ENCODE measurements at places on chromosomes 5 and 9.
A peak's percentile ranks its signal among the peaks of the same experiment; 100 is the strongest.

DNA sequence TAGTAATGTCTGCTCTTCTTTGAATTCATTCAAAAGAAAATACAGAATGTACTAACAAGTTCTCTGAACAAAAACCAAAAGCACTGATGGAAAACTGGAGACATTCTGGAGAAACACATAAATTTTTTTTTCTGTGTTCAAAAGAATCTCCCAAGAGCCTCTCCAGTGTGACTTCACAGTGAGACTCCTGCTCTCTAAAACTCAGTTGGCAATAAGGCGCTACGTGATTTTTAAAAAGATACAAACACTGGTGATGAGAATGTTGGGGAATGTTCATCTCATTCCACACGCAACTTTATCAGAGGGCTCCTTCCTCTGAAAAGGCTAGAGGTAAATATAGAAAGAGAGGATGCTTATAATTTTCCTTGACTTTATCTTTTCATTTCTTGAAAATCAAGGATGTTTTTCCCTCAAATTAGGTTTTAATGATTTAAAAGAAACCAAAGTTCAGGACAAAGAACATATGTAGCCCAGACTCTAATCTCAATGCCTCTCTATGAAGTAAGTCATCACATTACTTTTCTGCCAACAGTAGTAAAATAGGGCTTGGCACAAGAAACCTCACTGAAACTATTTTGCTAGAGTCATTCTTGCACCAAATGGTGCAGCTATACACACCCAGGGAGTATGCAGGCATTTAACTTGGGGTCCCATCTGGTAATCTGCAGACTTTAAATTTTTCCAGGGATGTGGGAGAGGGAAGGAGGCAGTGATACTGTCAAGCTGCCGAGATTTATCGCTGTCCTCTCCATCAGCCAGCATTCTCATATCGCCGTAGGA lies 12.9 kb upstream of the AOPEP start:
- no peak for DNase-seq

GRCh38 chr9:104868687-104869404 lies 59.1 kb downstream of the ABCA1 start:
- peak; percentile 84 for DNase-seq

DNA sequence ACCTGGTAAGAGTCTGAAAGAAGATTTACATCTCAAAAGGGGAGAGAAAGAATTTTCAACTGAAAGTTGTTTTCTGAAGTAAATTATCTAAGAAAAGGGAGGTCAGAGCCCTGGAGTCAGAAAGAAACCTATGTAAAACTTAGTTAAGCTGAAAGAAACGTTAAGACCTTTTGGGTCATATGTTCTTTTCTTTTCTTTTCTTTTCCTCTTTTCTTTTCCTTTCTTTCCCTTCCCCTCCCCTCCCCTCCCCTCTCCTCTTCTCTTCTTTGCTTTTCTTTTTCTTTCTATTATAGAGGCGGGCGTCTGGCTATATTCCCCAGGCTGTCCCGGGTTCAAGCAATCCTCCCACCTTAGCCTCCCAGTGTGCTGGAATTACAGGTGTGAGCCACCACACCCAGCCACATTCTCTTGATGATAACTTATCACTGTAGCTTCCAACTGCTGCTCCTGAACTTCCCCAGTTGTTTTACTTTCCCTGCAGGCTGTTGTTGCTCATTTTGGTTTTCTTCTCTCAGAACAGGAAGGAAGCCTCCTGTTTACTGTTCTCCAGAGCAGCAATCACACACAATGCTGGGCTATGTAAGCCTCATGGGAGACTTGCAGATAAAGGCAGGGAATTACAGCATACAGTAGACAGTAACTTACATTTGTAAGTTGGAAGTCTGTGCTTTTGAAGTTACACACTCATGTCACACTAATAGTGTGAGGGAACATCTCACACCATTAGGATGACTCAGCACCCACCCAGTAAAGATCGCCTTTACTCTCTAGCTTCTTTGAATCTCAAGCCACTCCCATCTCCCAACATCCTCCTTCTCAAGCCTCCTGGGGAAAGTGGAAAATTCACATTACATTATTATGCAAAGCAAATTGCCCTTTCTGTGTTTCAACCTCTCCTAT lies 2216.6 kb upstream of the WWC1 start:
- no peak for DNase-seq

DNA sequence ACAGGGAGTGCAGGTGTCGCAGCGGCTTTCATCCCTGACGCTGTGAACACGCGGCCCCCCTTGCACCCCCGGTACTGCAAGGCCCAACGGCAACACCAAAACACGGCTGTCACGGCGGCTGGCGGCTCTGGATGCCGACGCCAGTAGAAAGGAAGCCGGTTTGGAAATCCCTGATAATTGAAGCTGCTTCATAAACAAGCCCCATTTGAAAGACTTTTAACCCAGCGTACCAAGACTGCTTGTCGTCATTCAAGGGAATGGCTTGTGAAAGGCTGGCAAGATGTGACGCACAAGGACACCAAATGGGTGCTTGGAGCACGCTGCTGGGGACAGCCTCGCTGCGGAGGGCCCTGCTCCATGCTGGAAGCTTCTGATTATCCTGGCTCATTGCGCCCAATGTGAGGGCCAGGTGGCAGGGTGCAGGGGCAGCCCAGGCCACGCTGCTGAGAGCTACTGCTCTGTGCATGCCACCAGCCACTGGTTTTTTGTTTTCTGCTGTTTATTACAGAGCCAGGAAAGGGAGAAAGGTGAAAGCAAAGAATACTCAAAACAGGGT lies 63.1 kb downstream of the GTF3C4 start:
- DNase-seq: peak; percentile 13

DNA sequence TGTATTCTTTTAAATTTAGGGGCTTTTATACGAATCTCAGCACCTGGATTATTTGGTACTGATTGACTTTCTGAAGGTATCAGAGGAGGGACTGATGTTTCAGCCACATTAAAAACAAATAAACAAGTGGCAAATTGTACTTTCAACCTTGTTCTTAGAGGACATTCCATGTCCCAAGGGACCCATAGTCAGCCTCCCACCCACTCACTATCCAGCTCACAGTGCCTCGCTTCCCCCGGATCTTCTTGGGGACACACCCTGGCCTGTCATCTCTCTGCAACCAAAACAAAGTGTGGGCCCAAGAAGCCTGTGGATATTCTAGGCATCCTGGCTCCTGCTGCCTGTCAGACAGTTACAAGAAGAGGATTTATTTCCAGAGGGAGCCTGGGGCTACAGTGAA lies 8.8 kb upstream of the BOD1 start:
- no peak for DNase-seq

- peak; percentile 84 for DNase-seq
Measured at GRCh38 chr5:119397518-119398380, 41.9 kb downstream of the TNFAIP8 start.

DNA sequence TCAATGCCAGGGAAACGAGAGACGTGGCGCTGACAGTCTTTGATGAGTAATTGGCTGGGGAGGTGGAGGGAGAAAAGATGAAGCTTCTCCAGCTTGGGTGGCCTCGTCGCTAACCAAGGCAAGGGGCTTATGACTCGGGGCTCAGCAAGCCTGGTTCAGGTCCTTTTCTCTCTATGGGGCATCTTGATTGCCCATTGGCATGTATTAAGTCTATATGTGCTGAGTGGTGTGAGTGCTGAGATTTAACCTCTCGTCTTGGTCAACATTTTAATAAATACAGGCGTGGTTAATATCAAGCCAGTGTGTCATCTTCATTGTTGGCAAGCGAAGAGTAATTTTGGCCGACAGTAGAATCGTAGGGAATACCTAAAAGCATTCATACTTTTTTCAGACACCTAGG lies 85.9 kb downstream of the RAI14 start:
- DNase-seq: peak; percentile 49

DNA sequence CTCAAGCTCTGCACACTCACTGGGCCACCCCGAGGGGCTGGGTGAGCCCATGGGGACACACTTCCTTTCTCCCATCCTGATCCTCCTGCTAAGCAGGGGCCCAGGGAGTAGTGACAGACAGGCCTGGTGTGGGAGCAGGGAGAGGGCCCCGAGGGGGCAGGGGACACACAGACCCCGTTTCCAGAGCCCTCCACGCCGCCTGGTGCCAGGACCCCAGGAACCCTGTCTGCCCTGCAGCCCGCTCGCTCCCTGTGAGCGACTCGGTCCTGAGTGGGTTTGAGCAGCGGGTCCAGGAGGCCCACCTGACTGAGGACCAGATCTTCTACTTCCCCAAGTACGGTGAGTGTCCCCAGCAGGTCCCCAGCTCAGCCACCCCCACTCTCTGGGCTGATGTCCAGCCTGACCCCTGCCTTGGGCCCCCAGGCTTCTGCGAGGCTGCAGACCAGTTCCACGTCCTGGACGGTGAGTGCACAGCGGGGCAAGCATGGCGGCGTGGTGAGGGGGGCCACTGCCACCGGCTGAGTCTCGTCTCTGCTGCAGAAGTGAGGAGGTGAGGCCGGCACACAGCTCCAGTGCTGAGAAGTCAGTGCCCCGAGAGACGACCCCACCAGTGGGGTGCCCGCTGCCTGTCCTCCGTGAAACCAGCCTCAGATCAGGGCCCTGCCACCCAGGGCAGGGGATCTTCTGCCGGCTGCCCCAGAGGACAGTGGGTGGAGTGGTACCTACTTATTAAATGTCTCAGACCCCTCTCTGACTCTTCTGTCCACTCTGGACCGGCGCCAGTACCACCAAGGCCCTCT lies 1.4 kb downstream of the C8G start:
- DNase-seq: no peak

DNA sequence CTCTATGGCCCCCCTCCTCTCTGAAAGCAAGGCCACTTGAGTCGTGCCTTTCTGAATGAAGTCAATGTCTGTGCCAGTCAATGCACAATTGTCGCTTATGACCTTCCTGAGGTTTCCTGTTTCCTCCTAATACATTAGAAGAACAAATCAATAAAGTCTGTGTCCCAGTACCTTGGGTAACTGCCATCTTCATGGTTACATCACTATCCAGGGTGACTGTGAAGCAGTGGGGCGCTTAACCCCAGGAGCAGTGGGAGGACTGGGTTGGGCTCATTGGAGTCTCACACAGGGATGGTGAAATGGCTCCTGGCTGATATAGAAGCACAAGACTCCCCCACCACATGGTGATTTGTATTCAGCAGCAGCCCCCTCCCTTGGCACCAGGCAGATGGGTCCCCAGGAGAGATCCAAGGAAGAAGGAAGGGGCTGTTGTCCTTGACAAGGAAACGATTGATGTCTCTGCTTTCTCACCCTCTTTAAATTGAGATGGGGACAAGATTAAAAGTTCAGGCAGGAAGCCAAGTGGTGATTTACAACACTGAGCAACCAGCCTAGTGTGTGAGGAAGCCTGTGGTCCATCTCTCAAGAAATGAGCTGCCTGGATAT lies 261.9 kb upstream of the ZNF462 start:
- no peak for DNase-seq

DNA sequence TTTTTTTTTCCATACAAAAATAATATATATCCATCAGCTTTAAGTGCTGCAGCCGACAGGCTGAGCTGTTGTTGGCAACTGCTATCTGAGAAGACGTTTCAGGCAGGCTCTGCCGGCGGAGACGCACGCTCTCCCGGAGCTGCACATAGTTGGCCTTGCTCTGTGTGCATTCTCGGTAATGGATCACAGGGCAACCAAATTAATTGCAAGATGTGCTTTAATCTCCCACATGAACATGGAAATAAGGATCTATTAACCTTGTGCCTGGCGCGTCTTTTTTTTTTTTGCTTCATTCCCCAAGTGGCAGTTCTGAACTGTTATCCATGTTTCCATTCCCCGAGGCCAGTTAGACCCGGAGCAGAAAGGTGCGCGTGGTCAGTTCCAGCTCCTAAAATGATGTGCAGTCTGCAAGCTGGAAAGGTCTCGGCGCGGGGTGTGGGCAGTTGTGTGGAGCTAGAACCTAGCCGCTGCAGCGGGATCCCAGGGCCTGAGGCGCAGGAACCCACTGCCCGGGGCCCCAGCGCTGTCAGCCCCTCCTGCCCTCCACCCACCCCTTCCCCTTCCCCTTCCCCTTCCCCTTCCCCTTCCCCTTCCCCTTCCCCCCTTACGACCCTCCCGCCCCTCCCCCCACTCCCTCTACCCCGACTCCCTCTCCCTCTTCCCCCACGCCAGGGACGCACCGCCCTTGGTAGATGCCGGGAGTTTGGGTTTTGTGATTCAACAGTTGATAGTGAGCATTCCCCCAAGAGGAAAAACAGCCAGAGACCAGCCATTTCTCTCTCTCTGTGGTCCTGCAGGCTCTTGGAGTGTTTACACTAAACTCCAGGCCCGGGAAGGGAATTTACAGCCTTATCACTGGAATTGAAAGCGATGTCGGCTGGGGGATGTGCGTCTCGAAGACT lies 137.8 kb downstream of the CEP120 start:
- peak; percentile 44 for DNase-seq

DNA sequence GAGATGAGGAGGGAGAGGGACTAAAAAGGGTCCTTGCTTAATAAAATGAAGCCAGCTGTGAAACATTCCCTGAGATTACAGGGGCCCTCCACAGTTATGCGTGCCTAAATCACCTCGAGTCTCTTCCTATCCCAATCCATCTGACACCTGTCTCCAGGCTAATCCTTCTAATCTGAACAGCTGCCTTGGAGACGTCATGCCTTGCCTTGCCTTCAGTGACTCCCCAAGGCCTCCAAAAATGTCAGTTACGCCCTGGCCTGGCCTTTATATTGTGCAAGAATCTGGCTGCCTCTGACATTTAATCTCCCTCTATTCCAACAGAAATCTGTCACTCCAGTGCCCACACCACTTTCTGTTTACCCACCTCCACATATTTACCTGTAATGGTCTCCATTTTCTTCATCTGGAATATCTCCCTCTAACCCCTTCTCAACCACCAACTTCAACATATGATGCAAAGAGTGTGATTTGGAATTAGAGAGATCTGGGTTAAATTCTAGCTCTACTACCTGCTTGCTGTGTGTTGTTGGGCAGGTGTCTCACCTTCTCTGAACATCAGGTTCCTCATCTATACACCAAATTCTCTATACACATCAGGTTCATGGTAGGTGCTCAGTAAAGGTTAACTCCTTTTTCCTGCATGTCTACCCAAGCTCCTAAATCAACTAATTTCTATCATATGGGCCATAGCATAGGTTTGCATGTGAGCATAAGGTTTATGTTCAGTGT lies 57.9 kb downstream of the PTCD2 start:
- peak; percentile 43 for DNase-seq

GRCh38 chr5:168172760-168173223 lies 118.7 kb upstream of the WWC1 start:
- peak; percentile 29 for DNase-seq

GRCh38 chr9:126307322-126308061 lies 19.1 kb upstream of the MVB12B start:
- no peak for DNase-seq

DNA sequence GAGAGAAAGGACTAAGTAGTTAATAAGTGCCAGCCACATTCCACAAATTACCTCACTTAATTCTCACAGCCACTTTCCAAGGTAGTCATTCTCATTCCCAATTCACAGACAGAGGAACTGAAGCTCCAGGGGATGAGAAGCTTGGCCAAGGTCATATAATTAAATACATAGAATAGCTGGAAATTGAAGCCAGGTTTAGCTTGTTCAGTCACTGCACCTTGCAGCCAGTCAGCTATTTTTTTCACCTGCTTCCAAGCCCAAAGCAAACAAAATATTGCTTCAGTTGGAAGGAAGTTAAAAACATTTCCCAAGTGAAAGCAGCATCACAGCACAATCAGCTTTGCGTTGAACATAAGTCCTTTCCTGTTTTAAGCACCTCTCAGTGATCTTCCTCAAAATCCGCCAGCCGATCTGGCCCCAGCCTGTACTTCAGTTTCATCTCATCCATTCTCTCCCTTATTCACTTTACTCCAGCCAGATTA lies 4.8 kb downstream of the ALDH1A1 start:
- DNase-seq: no peak

- no peak for DNase-seq
Measured at GRCh38 chr5:89946508-89946907, 463.0 kb downstream of the CETN3 start.

Measured in fibroblast of skin of right quadriceps (primary cell).